ENCODE measurements at places on chromosomes 5 and 9.

GRCh38 chr5:134459010-134459403, 47.3 kb upstream of the CDKN2AIPNL start:
- no peak for DNase-seq

- no peak for DNase-seq
Measured at GRCh38 chr9:97809666-97810344, 43.2 kb upstream of the FOXE1 start.

DNA sequence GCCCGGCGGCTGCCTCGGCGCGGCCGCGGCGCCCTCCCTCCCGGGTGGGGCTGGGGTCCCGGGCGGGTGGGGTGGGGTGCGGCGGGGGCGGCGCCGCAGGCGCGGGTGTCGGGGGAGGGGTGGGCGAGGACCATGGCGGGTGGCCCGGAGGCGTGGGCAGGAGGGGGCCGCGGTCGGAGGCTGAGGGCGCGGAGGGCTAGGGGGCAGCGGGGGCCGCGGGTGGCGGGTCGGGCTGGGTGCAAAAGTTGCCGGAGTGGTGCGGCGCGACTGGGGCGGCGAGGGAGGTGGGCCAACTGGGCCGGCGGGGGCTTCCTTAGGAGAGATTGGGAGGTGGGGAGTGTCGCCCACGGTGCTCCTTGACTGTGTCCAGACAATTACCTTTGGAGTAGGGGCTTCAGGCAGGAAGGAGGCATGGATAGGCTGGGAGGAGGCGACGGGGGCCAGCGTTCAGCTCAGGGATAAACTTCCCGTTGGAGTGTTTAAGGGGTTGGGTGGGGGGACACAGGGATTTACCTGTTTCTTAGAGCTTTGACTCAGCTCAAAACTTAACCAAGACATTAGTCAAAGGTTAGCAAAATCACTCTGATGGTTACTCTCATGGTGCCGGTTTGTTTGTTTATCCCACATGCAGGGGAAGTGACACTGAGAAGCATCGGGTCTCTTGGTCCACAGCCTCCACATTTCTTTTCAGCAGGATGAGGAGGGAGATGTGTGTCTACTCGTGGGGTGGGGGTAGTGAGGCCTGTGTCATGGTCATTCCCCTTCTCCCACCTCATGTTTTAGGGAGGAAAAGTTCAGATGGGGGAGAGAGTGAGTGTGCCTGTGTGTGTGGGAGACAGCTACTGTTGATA, 859 bp downstream of the CSNK1G3 start:
- peak; percentile 47 for DNase-seq

GRCh38 chr9:108109927-108110690, 620.5 kb upstream of the KLF4 start:
- DNase-seq: no peak

GRCh38 chr5:54227109-54227508, 83.3 kb downstream of the ARL15 start:
- DNase-seq: no peak

GRCh38 chr9:112198646-112199045, 23.5 kb upstream of the SUSD1 start:
- DNase-seq: no peak

- no peak for DNase-seq
Measured at GRCh38 chr5:85140471-85140870, 755.8 kb upstream of the EDIL3 start.

DNA sequence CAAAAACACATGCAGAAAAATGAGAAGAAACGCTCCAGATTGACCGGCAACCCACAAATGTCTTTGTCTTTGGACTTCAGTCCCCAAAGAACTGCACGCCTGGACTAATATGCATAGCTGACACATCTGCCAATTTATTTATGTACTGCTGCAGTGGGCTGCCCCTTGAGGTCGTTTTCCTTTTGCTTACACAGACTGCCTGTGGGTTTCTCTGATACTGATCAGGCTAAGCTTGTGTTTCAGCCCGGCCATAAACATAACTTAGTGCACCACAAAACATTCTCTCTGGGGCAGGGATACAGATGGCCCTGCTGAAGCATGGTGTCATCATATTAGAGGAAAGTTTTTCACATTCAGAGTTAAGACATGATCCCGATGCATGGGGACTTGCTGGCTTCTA, 75.4 kb downstream of the NUDT12 start:
- no peak for DNase-seq

GRCh38 chr5:143779506-143779905, 32.5 kb upstream of the HMHB1 start:
- no peak for DNase-seq

DNA sequence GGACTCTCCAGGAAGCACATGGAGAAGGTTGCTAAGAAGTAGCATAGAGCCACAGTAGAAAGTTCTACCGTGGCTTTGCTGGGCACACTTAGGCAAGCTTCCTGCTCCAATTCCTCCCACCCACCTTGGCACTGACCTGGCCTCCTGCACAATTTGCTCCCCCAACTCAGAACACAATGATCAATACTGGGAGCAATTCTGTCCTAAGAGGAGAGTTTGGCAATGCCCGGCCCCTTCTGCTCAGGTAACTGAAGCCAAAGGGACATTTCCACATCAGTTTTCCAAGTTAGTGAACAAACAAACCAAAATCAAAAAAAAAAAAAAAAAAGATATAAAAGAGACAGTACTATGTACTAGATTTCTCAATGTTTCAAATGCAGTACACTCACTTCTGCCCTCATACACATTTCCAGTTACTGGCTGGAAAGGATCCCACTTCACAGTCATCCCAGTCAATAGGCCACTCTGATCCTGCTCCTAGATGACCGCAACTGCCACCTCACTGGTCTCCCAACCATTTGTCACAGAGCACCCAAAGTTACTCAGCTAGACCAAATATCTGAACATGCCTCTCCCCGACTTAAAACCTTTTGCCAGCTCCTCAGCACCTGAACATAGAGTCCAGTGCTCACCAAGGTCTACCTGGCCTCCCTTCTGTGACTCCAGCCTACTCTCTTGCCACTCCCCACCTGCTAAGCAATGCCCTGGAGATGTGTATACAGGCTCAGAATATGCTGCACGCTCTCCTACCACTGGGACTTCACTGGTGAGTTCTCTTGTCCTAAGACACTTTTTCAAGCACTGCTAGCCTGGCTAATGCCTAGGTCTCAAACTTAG, 21.3 kb downstream of the ABCA1 start:
- DNase-seq: no peak

DNA sequence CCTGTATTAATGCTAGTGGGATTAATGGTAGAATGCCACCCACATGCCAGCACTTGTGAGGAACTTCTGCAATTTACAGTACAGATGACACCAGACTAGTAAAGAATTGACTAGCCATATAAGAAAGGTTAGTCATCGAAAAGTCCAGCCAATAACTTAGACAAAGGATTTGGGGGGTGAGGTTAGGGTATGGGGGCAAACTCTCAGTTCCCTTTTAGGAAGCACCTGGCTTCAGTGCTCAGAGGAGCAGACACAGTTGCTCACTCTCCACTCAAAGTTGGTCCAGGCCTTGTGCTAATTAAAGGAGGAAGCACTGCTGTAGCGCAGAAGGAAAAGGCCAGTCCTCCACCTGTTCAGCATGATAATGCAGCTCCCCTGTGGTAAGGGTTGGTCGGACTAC, 25.2 kb downstream of the TGFBR1 start:
- no peak for DNase-seq

GRCh38 chr9:4842734-4843133, 50.0 kb downstream of the RCL1 start:
- DNase-seq: no peak

DNA sequence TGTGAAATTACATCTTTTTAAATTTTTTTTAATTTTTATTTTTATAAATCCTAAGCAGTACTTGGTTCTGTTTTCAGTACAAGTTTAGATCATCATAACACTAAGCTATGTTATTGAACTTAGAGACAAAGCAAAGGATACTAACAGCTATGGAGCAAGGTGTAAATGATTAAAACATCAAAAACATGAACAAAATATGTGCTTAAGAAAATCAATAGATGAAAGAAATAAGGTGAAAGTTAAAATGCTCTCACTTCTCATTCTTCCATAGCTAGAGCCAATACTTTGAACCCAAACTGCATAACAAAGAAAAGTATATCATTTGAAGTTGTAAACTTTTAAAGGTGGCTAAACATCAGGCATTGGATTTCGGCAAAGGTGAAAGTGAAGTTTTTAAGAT, 292.3 kb upstream of the PUM3 start:
- DNase-seq: no peak

DNA sequence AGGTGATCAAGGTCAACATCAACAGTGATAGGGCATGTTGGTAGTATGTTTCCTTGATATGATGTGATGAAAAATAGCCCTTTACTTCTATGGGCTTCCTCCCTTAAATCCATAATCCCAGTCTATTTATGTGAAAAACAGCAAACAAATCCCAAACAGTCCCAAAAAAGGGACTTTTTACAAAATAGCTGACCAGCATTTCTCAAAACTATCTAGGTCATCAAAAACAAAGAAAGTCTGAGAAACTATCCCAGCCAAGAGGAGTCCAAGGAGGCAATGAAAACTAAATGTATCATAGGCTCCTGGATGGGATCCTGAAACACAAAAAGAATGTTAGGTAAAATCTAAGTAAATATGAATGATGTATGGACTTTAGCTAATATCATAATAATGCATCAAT, 71.2 kb downstream of the MARCHF3 start:
- DNase-seq: no peak

- DNase-seq: peak; percentile 50
Measured at GRCh38 chr9:126490871-126491567, 122.7 kb upstream of the LMX1B start.

GRCh38 chr5:140346348-140347221, at the start of gene HBEGF:
Gene HBEGF, minus strand, starts transcription at chr5:140346603. Its CDS starts 275 bp downstream, at chr5:140346328.
- DNase-seq: peak; percentile 55

GRCh38 chr5:91059409-91059808, 323.7 kb downstream of the ARRDC3 start:
- no peak for DNase-seq

- DNase-seq: no peak
Measured at GRCh38 chr5:153777681-153778581, 260.8 kb downstream of the FAM114A2 start.

GRCh38 chr5:114678778-114679177, 316.9 kb downstream of the KCNN2 start:
- DNase-seq: no peak

DNA sequence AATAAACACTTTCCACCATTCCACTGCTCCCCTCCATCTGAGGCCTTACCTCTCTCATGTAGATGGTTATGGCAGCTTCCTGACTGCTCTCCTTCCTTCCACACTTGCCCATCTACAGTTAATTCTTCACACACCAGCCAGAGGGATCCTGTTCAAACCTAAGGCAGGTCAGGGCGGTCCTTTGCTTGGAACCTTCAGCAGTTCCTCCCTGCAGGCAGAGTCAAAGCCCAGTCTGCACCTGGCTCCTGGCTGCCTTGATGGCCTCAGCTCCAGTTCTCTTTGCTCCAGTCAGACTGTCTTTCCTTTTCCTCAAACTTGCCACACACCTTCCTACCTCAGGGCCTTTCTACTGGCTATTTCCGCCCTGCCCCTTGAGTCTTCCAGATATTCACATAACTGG, 30.2 kb upstream of the NR3C1 start:
- DNase-seq: no peak

DNA sequence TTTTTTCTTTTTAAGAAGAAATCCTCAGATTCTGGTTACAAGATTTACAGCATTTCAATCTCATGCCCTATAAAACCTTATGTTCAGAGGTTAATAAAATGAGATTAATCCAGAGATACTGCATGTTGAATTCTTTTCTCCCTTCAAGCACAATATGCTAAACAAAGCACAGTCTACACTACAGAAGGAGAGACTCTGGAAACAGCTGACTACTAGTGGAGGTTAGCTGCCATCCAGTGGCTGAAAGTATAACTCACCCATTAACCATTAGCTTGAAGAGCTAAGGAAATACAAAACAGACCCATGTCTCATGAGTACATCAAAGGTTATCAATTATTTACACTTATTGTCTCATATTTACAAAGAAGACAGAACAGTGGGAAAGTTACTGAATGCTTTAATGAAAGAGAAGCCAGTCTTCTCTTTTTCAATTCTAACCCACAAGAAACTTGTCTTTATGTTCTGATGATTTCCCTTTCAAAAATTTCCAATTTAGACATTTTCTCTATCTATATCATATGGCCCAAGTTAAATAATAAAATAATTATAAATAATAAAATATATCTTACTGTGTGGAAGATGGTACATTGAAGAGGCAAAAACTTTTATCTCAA, 12.7 kb upstream of the DNAH5 start:
- no peak for DNase-seq

- no peak for DNase-seq
Measured at GRCh38 chr5:14579731-14580397, 1.7 kb upstream of the OTULINL start.

DNA sequence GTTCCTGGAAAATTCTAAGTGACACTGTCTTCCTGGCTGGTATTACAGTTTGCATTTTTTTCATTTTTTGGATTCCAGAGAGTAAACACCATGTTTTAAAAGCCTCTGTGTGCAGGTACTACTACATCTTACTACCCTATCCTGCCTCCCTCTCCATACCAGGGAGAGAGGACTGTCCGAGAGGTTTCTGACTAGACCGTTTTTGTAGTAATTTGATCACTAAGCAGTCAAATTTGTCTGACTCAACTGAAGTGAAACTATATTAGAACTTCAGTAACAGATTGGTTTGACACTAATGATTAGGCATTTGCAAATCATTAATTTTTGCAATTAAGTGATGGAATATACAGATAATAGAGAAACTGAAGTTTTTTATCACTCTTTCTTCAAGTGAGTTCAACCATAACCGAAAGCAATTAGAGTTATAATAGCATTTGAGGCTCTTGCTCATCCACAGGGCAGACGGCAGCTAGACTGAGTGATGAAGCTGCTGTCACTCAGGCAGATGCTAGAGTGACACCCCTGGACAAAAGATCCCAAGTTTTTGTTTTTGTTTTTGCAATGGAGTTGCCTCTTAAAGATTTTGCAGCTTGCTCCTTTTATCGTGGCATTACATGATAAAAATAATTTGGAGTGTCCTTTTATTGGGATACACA, 44.3 kb downstream of the SMARCA2 start:
- no peak for DNase-seq

DNA sequence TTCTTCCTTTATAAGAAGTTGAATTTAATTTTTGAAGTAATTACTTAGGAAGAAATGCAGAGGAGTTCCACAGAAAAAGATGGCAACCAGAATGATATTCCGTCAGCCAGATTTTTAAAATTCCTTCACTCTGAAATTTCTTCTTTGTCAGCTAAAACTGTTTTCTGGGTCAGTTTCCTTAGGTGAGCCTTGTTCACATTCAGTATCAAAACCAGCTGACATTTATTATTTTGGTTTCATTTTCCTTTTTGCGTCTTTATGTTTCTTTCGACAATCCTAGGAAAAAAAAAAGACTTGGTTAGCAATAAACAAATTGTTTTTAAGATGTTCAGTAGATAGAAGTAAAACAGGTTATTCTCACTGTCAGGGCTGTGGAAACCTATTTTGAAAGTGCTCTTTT, 4.1 kb upstream of the IARS1 start:
- no peak for DNase-seq

GRCh38 chr9:79259858-79260257, 311.9 kb upstream of the TLE4 start:
- DNase-seq: no peak

- no peak for DNase-seq
Measured at GRCh38 chr5:31214229-31214628, 20.7 kb downstream of the CDH6 start.
